SJCRH30 (cell line): ENCODE measurements at places on chromosomes 12 and 14.

- no peak for DNase-seq
Measured at GRCh38 chr14:35696119-35696518, 113.0 kb downstream of the RALGAPA1 start.

DNA sequence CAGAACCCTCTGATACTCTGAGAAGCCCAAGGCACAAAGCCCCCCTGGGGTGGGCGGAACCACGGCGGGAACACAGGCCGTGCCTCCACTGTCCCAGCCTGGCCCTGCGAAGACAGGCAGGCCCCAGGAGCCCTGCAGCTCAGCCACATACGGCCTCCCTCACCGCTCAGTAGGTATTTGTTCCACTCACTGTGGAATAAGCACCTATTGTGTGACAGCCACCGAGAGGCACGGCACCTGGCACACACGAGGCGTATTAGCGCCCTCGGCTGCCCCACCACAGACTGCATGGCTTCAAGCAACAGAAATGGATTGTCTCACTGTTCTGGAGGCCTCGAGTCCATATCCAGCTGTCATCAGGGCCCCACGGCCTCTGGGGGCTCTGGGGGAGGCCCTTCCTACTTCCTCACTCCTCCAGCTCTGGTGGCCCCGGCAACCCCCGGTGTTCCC, 66.3 kb downstream of the NCOR2 start:
- DNase-seq, result peak; percentile 64

- no peak for DNase-seq
Measured at GRCh38 chr14:34012978-34013720, 62.3 kb upstream of the EGLN3 start.

DNA sequence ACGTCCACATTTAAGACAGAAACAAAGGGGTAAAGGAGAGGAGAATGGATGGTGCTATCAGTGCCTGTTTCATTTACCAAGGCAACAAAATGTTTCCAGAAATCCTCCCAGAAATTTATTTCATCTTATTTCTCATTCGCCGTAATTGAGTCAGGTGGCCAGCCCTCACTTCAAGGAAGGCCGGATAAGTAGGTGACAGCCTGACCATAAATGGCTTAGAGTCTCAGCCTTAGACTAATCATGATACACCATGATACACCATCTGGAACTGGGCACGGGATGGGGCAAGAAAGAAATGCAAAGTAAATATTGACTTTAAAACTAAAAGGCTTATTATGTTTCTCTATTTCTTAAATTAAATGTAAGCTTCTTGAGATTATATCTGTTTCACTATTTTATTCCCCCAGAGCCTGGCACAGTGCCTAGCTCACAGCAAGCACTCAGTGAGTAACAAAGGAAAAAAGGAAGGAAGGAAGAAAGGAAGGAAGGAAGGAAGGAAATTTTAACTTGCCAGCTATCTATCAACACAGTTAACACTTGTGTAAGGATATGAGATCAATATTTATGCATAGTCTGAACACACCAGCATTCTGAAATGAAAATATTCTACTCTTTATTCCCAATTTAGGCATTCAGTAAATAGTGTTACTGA, 106.1 kb upstream of the FSCB start:
- DNase-seq, result no peak

DNA sequence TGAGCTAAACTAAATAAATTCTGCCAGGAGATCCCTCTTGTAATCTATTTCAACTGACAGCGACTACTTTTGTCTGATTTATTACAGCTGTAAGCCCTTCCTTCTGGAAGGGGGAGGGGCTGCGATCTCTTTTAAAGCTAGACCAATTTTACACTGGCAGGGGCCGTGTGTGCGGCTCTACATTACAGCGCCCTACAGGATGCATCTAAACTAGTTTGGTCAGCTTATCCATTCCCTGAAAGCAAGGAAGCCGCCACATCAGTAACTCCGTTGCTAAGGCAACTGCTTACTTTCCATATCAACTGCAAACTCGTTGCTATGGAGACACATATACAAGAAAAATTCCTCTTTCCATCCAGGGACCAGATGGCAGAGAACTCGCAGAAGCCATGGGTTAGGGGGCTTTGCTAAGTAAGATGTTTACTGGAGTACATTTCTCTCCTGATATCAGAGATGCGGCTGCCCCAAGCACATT, 17.4 kb downstream of the FOXN3 start:
- DNase-seq, result no peak

DNA sequence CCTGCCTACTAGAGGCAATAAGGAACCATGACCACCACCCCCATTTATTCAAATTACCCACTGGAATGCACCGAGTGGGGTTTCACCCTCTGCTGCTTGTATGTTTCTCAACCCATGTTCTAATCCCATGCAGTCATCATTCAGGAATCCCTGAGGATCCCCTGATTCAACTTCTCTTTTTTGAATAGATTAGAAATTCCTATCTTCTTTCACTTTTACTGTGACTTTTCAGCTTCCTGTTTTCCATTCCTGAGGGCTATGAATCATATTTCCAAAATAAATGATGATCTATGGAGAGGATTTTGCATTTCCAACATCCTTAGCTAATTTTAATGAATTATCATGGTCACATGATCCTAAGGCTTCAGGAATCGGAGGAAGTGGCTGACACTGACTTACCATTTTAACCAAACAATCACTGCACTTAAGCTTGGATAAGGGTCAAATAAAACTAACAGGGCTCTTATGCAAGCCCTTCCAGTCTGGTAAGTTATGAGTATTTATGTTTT, 19.4 kb upstream of the P2RX4 start:
- DNase-seq, result peak; percentile 56

- DNase-seq, result peak; percentile 9
Measured at GRCh38 chr14:71212683-71213107, 305.4 kb downstream of the PCNX1 start.

- DNase-seq, result no peak
Measured at GRCh38 chr12:26566675-26567074, 266.3 kb downstream of the ITPR2 start.

DNA sequence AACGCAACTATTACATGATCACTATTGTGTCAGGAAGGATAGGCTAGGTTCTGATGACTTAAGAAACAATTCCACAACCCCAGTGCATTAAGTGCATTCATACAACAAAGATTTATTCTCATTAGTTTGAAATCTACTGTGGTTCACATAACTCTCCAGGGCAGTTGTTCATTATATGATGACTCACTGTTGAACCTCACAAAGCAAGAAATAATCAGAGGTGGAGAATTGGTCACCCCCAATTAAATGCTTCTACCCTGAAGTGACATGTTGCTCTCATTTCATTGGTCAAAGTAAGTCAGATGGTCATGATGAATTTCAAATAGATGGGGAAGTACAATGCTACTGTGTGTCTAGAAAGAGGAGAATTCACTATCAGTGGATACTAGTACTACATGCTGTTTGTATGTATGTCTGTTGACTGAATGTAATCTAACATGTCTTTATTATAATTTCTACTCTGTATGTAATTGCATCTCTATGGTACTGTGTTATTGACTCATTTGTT, 6.1 kb upstream of the HELB start:
- no peak for DNase-seq

GRCh38 chr12:14303661-14304155, 61.8 kb upstream of the ATF7IP start:
- DNase-seq, result no peak

- DNase-seq, result no peak
Measured at GRCh38 chr12:50979369-50980052, 27.2 kb downstream of the HIGD1C start.

DNA sequence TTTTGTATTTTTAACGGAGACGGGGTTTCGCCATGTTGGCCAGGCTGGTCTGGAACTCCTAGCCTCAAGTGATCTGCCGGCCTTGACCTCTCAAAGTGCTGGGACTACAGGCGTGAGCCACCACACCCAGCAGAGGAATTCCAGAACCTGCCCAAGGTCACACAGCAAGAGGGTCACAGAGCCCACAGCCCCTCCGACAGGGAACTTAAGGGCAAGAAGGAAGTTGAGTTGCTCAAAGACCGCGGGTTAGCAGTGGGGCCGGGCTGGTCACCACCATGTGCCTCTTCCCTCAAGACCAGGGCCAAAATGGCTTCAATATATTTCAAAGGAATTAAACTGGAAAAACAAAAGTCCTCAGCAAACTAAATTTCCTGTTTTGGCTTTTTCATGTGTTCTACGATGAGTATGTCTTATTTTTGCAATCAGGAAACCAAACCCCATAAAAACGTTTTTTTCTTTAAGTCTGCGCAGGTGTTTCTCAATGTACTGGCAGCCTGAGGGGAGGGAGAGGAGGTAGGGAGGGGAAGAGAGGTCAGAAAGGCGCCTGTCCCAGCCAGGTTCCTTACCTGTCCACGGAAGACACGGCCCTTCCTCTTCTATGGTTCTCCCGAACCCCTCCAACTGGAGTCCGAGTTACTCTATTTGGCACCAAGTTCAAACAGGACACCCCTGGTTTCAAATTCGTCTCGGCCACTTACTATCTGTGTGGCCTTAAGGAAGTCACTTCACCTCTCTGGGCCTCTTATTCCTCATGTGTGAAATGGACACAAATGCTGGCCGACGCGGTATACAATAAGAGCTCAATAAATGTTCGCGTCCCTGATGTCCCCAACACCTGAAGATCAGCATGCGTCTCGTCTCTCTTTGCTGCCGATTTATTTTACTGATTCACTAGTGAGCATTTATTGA, 778 bp downstream of the SLC8B1 start:
- no peak for DNase-seq

DNA sequence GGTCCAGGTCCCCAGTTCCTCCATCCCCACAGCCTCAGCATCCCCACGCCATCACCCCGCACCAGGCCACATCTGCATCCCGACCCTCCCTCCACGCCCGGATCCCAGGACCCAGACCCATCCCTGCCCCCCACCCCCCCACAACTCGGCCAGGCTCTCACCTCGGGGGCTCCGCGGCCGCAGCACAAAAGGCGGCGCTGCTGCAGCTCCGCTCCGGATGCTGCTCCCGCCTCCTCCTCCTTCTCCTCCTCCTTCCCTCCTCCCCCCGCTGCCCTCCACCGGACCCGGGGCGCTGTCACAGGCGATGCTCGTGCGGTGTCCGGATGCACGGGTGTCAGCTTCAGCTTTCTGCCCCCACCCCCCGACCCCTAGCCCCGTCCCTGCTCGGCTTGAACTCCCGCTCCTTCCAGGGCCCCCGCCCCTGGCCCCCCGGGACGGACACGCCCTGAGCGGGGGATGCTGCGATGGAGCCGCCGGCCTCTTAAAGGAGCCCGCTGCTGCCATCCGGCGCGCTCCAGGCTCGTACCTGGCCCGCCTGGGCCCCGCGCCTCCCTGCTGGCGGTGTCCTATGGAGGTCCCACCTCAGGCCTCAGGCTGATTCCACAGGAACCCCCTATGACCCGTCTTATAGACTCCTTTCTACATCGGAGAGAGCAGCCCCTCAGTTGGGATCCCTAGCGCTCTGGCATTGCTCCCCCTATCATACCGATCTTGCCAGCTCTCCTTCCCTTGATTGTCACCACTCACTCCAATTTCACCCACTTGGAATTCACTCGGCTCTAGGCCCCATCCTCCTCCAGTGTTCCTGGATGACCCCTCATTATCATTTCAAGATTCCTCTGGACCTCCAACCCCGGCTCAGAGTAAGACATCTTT, at the start of gene MAP3K12:
Gene MAP3K12 (minus strand): TSS at position 193 of the 876 bp plus-strand sequence. CDS start 12,067 bp downstream, outside the sequence.
- peak; percentile 60 for DNase-seq

DNA sequence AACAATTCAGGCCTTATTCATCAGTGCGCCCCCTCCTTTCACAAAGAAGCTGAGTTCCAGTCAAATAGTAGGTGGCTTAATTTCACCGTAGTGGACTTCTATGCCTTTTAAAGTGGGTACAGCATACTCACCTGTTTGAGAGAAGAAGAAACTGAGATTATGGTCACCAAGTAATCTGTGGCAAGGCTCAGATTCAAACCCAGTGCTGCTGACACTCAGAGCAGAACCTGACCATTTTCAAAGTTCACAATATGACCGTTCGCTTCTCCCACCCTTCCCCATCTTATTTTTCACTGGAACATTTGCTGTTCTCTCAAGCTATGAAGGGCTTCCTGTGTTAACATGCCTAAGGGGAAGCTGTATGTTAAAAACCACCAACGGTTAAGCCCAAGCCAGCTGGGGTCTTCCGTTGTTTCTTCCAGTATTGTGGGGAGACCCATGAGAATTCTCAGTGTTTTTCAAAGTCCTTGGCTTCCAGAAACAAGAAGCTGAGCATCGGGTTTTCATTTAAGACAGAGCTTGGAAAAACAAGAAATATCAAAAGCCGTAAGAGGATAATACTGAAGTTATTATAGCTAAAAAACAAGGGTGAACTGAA, 6.1 kb upstream of the PSMA6 start:
- DNase-seq, result no peak

GRCh38 chr12:47021298-47021697, 58.1 kb upstream of the PCED1B start:
- DNase-seq, result peak; percentile 40

DNA sequence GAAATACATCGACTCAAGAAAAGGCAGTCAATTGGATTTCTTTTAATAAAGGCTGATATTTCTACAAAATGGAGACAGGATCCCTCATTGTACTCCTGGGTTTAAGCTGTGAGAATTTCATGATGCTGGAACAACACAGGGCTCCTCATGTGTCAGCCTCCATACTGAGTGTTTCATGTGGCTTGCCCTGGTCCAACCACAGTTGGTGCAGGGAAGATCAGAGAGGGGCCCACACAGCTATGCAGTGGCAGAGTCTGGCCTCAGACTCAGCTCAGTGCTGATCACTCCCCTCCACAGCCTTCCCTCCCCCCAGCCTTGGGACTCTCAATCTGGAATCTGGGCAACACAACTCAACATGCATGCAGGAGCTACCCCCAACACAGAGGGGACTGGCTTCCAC, 122.5 kb upstream of the OVCH1 start:
- DNase-seq, result no peak
